Fibroblast of lung (primary cell): ENCODE measurements at places on chromosomes 6 and 20.
A peak's percentile ranks its signal among the peaks of the same experiment; 100 is the strongest.

GRCh38 chr20:48459722-48460395 lies 367.9 kb downstream of the PREX1 start:
- H3K4me3 ChIP-seq: no peak overlapping the region
- no peaks in the 10 kb centered on the region for H3K36me3 ChIP-seq
- no peak for DNase-seq
- H3K27ac ChIP-seq: no peak overlapping the region
- no peaks in the 10 kb centered on the region for H3K4me1 ChIP-seq

GRCh38 chr6:169487579-169488436 lies 214.0 kb downstream of the WDR27 start:
- no peak overlapping the region for H3K27ac ChIP-seq
- no peaks in the 10 kb centered on the region for H3K36me3 ChIP-seq
- peak; percentile 43 for DNase-seq
- peaks cover 5% of the 10 kb centered on the region for H3K4me1 ChIP-seq

DNA sequence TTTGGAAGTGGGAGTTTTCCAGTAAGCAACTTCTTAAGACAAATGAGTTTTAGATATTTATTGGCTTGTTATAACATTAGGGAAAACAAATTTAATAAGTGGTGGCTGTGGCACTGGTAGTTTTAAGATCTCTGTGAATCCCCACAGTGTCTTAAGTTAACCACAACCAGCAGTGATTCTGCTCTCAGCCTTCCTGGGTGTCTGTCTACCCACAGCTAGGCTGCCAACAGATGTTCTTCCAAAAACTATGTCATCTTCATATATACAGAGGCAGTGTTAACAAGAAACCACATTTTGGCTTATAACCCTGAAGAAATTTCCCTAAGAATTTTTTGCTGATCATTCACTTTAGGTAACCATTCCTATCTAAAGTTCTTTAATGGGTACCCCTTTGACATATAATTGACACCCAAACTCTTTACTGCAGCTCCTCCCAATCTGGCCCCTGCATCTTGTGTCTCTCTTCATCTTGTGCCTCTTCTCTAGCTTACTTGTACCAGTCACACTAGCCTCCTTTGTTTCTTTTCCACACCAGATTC lies 52.7 kb downstream of the TOP1 start:
- no peak overlapping the region for H3K27ac ChIP-seq
- H3K27me3 ChIP-seq: no peaks in the 10 kb centered on the region
- peak; percentile 67 for DNase-seq
- no peak overlapping the region for H3K4me3 ChIP-seq

DNA sequence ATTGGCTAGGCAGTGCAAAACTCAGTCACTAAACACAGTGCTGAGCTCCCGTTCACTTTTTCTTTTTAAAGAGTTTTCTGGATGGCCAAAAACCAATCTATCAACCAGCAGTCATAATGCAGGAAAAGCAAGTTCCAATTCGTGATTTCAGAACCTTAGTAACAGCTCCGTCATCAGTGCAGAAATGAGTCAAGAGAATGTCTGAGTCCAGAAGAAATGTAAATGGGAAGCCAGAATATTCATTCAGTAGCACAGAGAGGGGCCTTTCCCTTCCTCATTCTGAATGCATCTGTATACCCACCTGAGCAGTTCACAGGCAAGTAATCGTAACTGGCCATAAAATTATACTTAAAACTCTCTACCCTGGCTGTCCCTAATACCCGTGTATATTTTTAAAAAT lies 20.4 kb downstream of the HUS1B start:
- no peaks in the 10 kb centered on the region for H3K36me3 ChIP-seq
- no peak overlapping the region for H3K4me3 ChIP-seq
- DNase-seq: no peak
- no peak overlapping the region for H3K27ac ChIP-seq
- no peaks in the 10 kb centered on the region for H3K4me1 ChIP-seq
